Frontal cortex (tissue), 4 donors: ENCODE measurements at places on chromosomes 5 and 9. TPM values are rescaled to one million over a fixed set of nuclear protein-coding genes. Genes with fewer than 3 reads are reported as not detected.

- DNase-seq = no peak
Measured at GRCh38 chr5:58060996-58061395, 398.9 kb downstream of the PLK2 start.

DNA sequence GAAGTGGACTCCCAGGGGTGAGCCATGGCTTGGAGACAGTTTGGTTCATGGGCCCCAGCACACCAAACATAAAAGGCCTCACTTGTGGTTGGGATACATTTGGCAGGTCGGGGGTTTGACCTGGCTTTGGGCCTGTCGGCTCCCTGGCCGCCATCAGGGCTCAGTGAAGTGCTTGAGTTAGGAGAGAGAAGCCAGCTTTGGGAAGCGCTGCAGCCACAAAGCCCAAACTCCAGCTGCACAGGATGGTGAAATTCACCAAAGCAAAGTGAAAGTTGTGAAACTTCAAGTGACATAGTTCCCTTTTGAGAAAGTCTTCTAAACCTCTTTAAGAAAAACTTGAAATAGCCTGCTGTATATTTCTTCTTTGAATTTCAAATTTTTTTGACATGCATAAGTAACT lies 27.5 kb downstream of the SLC46A2 start:
- DNase-seq = no peak

DNA sequence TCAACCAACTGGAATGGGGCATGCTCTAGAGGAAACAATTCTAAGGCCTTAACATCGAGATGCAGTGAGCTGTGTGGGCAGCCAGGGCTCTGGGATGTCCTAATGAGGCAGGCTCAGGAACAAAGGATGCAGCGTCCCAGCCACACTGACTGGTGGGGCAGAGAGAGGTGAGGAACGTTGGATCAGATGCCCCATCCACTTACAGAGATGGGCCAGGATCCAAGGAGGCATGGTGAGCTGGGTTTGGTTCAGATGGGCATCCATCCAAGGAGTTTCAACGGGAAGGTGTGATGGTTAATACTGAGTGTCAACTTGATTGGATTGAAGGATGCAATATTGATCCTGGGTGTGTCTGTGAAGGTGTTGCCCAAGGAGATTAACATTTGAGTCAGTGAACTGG lies 15.5 kb upstream of the MARCHF6 start:
- DNase-seq = no peak

- no peak for DNase-seq
Measured at GRCh38 chr5:55986931-55987330, 7.8 kb downstream of the IL6ST start.

GRCh38 chr9:83965350-83966208 lies 14.4 kb downstream of the HNRNPK start:
- DNase-seq = no peak

DNA sequence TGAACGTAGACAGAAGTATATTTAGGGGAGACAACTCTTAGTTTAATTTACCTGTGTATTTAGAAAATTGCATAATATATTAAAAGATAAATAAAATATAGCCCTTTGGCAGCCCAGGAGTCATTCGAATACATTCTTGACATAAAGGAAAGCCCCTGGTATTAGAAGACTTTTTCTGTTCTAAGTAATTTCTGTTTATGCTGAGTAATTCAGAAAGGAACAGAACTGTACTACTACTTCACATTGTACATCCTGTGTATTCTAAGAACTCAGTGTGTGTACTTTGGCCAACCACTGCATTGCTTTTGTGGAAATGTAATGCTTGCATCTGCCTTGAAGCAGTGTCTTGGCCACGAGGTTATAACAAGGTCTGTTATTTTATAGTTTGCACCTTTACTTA lies 136.4 kb downstream of the KDM4C start:
- DNase-seq = no peak

The ENG gene
- 0.82 TPM for total RNA-seq
